ENCODE measurements at places on chromosomes 3 and 15.

GRCh38 chr3:74546426-74546825 lies 68.0 kb downstream of the CNTN3 start:
- no peak for DNase-seq

GRCh38 chr3:126870608-126871210 lies 112.2 kb upstream of the PLXNA1 start:
- no peak for DNase-seq

GRCh38 chr3:52517796-52518722 lies 15.6 kb downstream of the NT5DC2 start:
- no peak for DNase-seq

DNA sequence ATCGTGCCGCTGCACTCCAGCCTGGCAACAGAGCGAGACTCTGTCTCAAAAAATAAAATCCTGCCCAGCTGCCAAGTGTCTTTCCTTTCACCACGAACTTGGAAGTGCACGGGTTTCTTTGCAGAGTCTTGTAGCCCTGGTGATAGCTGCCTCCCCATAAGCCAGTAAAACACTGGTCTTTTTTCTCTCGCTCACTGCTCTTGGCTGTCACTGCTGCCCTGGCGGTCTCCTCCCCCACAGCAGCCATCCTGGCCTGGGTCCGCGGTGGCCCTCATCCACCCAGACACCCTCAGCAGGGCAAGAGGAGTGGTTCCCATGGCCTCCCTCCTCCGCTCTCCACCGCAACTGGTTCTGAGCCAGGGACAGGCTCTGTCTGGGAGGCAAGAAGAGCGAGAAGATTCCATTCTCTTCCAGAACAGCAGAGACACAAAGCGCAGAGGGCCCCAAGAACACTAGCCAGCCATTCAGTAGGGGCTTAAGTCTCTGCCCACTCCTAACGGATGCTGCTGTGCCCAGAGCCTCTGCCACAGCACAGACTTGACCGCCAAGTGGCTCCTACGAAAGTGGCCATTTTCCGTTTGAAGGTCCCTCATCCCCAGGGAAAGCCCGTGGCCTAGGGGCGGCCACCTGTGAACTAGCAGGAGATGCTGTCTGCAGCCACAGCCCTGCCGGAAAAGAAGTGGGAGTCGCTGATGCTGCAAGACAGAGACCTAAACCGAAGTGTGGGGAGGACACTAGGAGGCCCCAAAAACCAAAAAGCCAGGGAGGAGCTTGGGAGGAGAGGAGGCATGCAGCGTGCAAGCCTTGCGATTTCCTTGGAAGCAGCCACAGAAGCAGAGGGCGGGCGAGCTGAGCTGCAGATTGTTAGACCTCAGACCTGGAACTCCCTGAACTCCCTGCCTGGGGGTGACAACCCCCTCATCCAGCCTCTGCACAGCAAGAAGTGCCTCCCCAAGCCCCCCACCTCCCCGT lies 44.1 kb downstream of the KLHL25 start:
- DNase-seq: no peak

DNA sequence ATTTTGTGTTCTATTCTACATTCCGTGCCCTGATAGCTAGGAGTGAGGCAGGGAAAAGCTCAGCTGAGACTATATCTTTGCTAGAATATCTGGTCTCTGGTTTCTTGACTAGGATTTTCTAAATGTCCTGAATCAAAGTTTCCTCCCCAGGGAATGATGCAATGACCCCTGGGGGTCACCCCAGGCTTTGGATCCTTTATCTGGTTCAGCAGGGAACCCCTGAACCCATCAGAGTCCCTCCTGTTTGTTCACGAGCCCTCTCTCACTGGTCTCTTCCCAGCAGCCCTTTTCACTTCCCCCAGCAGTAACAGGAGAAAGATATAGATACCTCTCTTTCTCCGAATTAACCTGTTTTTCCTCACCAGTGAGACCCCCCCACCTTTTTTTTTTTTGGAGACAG lies 14.3 kb downstream of the TM2D3 start:
- DNase-seq: no peak

GRCh38 chr15:92614301-92614700 lies 41.3 kb downstream of the FAM174B start:
- DNase-seq: no peak

DNA sequence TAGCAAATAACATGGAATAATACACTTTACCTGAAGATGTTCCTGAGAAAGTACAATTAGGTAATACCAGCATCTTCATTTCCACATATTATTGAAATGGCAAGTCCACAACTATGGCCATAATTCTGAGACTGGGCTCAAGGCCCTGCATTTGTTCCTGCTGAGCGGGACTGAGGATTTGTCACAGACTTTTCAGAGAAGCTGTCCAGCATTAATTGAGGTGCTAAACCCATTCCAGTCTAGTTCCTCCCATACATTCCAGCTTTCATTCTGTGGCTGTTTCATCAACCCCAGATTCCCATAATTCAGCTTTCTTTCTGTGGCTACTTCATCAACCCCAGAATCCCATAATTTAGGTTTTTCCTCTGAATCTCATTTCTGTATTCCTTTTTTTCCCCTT lies 293.4 kb upstream of the GBE1 start:
- DNase-seq: no peak
